ENCODE measurements at places on chromosomes 3 and 15.

- no peak for DNase-seq
These were observed 29.6 kb downstream of the MGLL start for GRCh38 chr3:127792541-127793292.

GRCh38 chr3:80097674-80098073, 329.9 kb upstream of the ROBO1 start:
- no peak for DNase-seq

DNA sequence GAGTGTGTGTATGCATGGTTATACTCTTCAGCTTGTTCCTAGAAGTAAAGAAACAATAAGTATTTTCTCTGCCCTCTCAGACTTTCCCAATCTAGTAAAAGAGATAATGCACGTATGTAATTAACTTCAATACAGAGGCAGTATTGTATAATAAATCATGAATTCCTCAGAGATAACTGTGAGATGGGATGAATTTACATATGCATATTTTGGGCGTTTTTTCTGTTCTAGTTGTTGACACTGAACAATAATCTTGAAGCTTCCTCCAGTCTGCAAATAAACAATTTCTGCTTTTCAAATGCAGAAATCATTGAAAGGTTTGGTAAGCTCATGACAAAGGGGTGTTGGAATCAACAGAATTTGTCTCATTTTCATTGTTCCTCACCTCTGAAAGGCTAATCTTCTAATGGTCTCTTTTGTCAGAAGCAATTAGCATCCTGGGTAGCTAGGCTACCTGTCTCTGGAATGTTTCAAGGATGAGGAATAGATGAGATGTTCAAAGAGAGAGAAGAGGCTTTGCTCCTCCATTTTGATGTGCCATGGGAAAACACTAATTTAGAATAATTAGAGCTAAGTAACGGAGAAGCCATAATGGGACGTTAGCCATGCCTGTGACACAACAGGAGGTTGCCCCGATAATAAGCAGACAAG, 43.3 kb upstream of the SIAH2 start:
- DNase-seq, result no peak

DNA sequence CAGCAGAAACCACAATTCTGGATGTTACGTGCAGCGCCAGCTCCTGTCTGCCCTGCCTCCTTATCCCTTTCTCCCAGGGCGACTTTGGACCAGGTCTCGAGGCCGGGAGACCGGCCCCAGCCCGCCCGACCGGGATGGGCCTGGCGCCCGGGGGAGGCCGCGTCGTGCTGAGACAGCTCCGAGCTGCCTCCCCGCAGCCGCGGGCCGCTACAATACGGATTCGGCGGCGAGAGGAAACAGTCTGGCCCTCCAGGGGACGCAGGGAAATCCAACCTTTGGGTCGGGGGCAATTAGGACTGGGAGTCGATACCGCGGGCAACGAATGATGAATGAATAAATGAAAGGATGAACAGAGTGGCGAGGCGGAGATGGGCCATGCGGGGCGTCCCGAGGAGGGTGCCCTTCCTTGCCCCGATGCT, 537 bp downstream of the GRAMD2A start:
- no peak for DNase-seq

- no peak for DNase-seq
These were observed 346.6 kb upstream of the MEIS2 start for GRCh38 chr15:37446921-37447320.

- no peak for DNase-seq
These were observed 8.3 kb downstream of the LRRC2 start for GRCh38 chr3:46557814-46558183.

GRCh38 chr3:183033746-183034145, 53.4 kb upstream of the DCUN1D1 start:
- DNase-seq, result no peak

DNA sequence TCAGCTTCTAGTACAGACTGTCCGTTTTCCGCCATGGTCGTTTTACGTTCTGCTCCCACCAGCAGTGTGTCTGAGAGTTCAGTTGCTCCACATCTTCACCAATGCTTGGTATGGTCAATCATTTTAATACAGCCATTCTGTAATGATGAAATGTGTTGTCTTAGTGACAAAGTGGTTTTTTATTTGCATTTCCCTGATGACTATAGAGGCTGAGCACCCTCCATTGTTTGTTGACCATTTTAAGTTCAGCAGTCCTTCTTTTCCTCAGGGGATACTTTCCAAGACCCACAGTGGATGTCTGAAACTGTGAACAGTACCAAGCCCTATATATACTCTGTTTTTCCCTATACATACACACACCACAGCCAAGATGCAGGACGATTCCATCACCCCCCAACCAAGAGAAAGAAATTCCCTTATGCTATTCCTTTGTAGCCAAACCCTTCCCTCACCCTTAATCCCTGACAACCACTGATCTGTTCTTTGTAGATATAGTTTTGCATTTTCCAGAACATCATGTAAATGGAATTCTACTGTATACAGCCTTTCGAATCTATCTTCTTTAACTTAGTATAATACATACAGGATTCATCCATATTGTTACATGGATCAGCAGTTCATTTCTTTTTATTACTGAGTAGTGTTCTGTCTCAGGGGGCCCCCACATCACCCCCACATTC, 55.9 kb downstream of the C3orf20 start:
- DNase-seq, result no peak

All from HuH-7 (cell line).